Suppressor macrophage treated with lipopolysaccharide for 1 hour (primary cell): ENCODE measurements at places on chromosomes 1 and 21.

GRCh38 chr1:214901718-214902117 is 180.8 kb upstream of the KCNK2 start:
- DNase-seq, result no peak

DNA sequence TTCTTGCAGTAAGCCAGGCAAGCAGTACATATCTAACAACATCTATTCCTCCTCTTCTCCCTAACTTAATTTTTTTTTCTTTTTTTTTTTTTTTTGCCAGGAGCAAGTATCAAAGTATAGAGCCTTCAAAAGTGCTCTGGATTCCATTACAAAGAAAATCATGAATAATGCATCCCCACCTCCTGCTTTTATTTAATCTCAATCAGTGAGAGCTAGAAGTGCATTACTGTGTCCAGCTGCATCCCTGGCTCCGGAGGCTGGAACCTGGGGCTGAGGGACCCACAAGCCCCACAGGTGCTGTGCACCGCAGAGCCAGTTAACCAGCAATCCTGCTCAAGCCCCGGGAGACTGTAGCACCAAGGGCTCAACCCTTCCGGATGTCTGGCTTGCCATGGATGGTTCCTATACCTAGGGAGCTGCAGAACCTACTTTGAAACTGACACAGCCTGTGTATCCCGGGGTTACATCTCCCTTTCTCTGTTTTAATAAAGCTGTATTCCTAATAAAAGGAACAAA is 455.9 kb upstream of the RUNX1 start:
- no peak for DNase-seq

GRCh38 chr21:46639489-46640386 is 4.3 kb downstream of the PRMT2 start:
- DNase-seq, result peak; percentile 60

DNA sequence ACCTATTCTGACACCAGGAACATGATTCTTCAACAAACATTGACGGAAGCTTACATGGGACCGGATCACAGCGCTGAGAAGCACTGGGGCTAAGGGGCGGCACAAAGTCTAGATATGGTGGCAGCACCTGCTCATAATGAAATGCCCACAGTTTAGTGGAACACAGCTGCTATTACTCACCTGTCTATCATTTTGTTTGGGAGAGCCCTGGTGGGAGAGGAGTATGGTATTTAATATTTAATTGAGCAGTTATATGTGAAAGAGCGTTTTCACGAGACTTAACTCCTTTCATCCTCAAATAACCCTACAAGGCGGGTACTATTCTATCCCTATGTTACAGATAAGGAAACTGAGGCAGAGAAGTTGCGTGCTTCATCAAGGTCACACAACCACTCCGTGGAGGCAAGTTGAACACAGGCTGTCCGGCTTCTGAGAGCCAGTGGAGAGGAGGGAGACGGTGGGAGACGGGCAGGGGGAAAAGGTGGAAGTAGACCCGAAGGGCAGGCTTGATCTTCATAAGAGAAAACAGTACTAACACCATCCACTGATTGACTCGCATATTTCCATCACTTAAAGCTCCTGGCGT is 790 bp upstream of the TSNAX start:
- DNase-seq, result no peak

DNA sequence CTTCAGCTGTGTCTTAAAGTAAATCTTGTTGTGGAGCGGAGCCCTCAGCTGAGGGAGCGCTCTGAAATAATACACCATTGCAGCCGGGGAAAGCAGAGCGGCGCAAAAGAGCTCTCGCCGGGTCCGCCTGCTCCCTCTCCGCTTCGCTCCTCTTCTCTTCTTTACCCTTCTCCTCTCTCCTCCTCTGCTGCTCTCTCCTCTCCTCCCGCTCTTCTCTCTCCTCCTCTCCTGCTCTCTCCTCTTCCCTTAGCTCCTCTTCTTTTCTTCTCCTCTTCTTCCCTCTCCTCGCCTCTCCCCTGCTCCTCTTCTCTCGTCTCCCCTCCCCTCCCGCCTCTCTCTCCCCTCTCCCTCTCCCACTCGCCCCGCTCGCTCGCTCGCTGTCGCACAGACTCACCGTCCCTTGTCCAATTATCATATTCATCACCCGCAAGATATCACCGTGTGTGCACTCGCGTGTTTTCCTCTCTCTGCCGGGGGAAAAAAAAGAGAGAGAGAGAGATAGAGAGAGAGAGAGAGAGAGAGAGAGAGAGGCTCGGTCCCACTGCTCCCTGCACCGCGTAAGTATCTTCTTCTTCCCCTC is at the start of gene PROX1:
Gene PROX1 (plus strand): TSS at position 47 of the 580 bp plus-strand sequence. CDS start 8,563 bp downstream, outside the sequence.
- no peak for DNase-seq

GRCh38 chr1:182157187-182157586 is 95.7 kb upstream of the ZNF648 start:
- DNase-seq, result no peak

DNA sequence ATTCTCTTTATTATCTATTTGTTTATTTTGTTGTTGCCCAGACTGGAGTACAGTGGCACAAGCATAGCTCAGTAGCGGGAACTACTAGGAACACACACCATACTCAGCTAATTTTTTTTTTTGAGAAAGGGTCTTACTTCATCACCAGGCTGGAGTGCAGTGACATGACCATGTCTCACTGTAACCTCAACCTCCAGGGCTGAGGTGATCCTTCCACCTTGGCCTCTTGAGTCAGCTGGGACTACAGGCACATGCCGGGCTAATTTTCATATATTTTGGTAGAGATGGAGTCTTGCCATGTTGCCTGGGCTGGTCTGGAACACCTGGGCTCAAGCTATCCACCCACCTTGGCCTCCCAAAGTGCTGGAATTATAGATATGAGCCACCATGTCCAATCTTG is 5.3 kb upstream of the TXNIP start:
- no peak for DNase-seq

GRCh38 chr1:31703431-31704270 is at the start of gene COL16A1:
Gene COL16A1, minus strand, starts transcription at chr1:31704017. Its CDS starts 1,824 bp downstream, at chr1:31702193.
- DNase-seq, result no peak

- DNase-seq, result no peak
Measured at GRCh38 chr1:70836456-70836855, 211.2 kb downstream of the PTGER3 start.

DNA sequence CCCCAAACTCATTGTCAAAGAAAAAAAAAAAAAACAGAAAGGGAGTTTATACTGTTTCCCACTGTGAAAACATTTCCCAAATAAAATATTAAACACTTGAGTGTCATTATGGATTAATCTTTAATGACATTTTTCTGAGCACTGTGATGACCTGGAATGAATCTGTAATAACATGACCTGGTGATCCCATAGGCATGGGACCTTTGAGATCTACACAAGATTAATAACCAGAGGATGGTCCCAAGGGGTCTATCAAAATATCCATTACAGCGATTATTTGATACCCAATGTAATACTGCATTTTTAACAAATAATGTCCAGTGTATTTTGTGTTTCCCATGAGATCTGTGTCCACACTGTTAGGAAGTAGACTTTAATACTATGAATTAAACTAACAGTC is 32.4 kb upstream of the NCAM2 start:
- no peak for DNase-seq

- no peak for DNase-seq
Measured at GRCh38 chr1:43123031-43123430, 49.1 kb downstream of the EBNA1BP2 start.

DNA sequence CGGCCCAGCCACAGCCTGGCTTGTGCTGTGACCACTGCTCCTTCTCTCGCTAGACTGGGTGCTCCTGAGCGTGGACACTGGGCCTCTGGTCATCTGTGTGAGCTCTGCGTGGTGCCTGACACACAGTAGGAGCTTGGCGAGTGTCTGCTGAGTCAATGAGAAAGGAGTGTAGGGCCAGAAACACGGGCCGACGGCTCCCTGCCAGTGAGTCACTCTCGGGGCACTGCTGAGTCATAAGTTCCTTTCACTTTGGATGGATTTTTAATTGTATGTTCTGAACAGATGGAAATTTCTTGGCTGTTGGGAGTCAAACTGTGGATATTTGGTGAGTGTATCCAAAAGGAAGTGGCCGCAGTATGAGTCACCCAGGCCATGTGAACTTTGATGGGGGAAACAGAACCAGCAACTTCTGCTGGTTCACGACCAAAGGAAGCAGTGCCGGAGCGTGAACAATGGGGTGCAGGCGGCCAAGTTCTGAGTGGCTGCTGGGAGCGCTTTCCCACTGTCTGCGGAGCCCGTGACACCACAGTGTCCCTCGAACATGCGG is 41.0 kb upstream of the COL18A1 start:
- peak; percentile 95 for DNase-seq

GRCh38 chr1:247535402-247535801 is 838 bp downstream of the OR2C3 start:
- no peak for DNase-seq

DNA sequence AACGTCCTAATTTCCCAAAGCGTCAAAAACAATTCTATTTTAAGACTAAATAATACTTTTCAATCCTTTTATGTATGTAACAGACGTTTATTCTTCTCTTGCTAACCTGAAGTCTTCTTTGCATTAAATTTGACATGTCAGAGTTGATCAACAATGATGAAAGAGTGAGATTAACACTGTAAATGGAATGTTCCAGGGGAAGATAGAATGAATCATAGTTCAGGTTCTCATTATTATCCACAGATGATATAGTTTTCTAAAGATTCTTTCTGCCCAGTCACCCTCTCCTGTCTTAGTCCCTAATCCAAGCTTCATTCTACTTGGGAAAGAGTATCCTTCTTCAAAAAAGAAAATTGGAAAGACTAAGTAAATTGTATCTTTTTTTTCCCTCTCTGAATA is 38.9 kb downstream of the SDCCAG8 start:
- no peak for DNase-seq

DNA sequence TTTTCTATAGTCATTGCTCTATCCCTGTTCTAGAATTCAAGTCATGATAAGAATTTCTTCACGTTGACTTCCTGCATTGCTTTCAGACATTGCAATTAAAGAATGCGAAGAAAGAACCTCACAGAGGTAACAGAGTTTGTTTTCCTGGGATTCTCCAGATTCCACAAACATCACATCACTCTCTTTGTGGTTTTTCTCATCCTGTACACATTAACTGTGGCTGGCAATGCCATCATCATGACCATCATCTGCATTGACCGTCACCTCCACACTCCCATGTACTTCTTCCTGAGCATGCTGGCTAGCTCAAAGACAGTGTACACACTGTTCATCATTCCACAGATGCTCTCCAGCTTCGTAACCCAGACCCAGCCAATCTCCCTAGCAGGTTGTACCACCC is 10.6 kb downstream of the APCS start:
- no peak for DNase-seq

DNA sequence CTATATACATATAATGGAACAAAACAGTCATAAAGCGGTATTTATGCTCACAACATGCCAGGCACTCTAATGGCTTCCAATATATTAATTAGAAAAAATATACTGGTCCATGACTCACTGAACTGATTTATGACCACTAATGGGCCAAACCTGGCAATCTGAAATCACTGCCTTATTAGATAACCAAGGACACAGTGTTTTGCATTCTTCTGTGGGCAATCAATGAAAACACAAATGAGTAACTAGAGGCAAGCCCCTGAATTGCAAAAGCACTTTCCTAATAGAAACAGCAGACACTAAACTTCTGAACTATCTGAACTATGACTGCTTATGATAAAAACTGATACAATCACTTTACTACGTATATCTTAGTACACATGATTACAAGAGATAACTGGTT is 3.5 kb downstream of the GCLM start:
- DNase-seq, result peak; percentile 21

GRCh38 chr1:88060112-88060673 is 623.9 kb upstream of the PKN2 start:
- DNase-seq, result no peak

- no peak for DNase-seq
Measured at GRCh38 chr1:227038401-227038800, 98.3 kb downstream of the COQ8A start.

- no peak for DNase-seq
Measured at GRCh38 chr21:45886610-45887026, 95.0 kb upstream of the COL6A1 start.

DNA sequence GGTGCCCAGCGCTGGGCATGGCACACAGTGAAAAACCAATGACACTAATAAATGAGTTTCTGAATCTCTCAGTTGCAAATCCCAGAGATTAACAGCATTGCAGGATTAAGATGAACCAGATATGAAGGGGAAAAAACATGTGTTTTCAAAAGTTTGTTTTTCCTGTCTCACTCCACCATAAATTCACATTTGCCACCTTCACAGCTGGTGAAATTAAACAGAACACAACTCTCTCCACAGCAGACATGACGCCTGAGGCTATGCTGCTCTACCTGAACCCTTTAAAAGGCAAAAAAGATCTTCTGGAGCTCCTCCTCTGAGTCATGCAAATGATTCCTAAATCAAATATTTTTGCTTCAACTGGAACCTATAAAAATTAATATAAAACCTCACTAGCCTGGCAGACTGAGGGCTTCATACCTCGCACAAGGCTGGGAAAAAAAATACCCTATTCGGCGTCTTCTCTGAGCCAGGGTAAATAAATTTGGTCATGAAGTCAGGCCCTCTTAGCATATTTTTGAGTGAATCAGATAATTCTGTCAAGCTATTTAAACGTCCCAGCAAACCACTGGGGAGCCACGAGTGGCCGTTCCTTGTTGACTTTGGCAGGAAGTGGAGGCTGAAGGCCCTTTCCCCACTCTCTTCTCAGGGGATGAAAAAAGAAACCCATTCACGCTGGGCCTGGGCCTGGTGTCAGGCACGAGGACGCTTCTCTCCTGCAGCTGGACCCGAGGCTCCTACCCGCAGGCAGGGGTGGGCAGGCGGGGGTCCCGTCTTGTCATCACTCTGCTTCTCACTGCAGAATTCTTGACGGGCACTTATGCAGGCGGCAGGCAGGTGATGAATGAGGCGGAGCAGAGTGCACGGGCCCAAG is 53.0 kb downstream of the DMRTB1 start:
- no peak for DNase-seq

DNA sequence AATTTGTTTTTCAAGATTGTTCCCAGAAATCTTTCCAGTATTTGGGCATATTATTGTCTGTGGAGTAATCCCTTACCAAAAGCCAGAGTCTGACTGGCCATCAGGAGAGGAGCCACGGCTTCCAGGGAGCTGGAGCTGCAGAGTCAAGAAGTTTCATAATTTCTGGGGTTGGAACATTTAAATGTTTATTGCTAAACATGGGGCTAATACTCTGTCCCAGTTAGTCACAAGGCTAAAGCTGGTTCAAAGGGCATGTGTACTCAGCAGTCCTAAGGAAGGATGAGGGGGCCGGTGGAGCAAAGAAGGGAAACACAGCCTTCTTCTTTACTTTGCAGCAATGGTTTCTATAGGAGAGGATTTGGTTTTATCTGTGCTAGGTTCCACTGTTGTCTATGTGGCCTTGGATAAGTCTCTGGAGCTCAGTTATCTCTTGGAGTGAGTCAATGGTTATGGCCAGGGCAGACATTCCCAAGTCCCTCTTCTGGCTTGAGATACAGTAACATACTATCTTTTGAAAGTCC is 9.5 kb downstream of the DENND2D start:
- DNase-seq, result peak; percentile 94

GRCh38 chr1:45551684-45552083 is 1.1 kb downstream of the AKR1A1 start:
- DNase-seq, result no peak

GRCh38 chr1:205480349-205480985 is 24.0 kb upstream of the CDK18 start:
- no peak for DNase-seq

DNA sequence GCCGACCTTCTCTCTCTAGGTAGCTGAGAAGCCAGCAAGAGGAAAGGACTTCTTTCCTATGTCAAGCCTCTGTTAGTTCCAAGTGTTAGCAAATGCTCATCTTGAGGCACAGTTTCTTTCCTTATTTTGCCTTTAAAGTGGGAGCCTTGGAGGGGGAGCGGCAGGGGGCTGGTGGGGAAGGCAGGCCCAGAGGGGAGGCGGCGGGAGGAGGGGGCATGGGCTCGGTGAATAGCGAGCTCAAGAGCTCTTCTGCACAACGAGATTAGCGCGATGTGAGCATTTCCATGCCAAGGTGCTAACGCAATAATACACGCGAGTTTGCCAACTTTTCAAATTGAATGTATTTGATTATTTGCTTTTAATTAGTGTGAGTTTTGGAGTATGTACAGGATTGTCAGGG is 372.6 kb downstream of the RPS6KC1 start:
- no peak for DNase-seq
